ENCODE measurements at places on chromosomes 1 and 21.
A peak's percentile ranks its signal among the peaks of the same experiment; 100 is the strongest.

DNA sequence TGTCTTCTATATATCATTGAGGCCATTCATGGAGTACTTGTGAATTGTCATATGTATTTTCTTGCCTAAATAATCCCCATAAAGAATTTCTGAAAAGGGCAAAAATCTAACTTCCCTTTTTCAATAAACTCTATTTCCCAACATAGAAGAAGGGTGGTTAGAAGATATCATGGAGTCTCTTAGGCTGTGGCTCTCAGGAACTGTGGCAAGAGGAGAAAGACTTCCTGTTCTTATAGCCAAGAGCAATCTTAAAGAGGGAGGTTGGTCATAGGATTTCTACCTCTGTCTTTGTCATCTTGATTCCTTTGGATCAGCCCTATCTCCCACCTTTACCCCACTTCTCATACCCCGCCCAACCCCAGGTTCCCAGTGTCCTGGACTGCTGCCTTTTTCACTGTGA lies 175.8 kb downstream of the TYW3 start:
- DNase-seq, result no peak

DNA sequence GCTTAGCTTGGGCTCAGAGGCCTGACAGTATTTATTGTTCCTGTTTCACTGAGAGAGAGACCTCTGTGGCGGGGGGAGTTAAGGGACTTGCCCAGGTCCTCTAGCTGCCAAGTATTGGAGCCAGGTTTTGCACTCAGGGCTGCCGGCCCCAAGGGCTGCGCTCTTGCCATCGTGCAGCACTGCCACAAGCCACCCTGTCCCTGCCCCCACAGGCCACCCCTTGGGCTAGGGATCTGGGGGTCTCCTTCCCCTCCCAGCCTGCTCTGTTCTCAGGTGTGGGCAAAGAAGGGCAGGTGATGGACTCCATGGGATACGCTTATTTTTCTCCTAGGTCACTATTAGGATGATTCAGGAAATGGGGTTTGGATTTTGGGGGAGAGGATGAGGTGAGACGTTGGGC lies 8.7 kb downstream of the KIAA1614 start:
- DNase-seq, result no peak

DNA sequence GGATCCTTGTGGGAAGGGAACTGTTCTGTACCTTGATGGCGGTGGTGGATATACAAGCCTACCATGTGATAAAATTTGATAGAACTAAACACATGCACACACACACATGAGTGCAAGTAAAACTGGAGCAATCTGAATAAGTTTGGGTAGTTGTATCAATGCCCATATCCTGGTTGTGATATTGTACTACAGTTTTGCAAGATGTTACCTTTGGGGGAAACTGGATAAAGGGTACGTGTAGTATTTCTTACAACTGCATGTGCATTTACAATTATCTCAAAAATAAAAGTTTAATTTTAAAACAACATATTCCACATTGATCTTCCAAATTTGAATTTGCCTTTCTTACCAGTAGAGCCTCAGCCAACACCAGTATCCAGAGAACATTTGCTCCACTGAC lies 99.6 kb downstream of the DTL start:
- no peak for DNase-seq

- no peak for DNase-seq
Observed at GRCh38 chr1:237293804-237294203, 251.8 kb downstream of the RYR2 start.

DNA sequence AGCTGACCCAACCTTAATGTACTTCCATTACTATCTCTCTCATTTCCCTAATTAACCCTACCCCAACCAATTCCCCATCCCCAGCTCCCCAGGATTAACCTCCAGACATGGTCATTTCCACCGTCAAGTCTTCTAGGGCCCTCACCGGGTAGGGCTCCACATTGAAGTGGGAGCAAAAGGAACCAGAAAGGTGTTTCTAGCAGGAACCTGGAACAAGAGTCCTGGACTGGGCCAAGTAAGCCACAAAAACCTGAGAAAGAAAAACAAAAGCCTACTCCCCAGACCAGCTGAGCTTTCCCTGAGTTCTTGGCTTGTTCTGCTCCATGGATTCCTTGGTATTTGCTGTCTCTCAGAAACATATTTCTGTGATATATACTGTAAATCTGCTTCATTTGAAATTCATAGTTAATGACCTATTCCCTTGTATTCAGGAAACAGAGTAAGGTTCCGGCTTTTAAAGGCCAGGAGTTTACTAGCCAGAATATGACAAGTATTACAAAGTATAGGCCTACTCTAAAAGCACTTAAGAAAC lies 58.4 kb downstream of the SYF2 start:
- DNase-seq, result no peak

- no peak for DNase-seq
Observed at GRCh38 chr1:170395149-170395548, 136.8 kb upstream of the GORAB start.

DNA sequence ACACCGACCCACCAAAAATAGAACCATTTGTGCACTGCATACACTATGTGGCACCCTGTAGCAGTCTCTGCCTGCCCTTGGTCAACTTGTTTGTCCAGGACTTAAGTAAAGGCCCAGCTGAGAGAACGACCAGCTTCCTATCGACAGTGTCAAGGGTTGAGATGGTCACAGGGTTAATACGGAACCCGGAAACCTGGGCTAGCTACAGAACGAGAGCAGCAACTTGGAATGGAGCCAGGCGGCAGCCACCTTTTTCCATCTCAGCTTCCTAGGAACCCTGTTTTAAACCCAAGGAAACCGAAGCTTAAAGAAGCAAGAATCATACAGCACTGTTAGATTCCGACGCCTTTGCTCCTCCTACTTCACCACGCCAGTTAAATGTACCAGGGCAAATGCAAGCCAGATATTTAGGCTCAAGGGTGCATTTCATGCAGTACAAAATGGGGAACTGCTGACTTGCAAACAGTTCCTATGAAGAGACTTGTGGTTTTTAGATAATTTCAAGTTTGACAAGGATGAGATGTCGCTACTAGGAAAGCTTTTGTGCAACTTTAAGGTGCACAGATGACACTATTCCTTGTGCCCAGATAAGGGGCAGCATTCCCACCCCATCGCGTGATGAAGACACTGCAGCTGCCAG lies 35.5 kb downstream of the SLC66A1 start:
- DNase-seq, result no peak

DNA sequence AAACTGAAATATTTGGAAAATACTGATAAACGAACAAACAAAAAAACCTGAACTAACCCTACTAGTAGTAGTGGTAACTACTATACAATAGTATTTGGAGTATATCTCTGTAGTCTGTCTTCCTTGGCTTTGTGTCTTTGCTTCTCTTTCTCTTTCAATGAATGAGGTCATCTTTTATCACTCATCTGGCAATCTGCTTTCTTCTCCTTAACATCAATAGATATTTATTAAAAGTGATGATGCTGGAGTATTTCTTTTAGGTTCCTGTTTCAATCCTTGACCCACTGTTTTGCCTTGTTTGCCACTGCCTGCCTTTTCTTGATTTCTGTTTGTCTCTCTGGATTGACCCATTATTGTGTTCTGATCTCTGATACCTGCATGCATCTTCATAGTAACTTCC lies 71.5 kb downstream of the ROR1 start:
- DNase-seq, result no peak

DNA sequence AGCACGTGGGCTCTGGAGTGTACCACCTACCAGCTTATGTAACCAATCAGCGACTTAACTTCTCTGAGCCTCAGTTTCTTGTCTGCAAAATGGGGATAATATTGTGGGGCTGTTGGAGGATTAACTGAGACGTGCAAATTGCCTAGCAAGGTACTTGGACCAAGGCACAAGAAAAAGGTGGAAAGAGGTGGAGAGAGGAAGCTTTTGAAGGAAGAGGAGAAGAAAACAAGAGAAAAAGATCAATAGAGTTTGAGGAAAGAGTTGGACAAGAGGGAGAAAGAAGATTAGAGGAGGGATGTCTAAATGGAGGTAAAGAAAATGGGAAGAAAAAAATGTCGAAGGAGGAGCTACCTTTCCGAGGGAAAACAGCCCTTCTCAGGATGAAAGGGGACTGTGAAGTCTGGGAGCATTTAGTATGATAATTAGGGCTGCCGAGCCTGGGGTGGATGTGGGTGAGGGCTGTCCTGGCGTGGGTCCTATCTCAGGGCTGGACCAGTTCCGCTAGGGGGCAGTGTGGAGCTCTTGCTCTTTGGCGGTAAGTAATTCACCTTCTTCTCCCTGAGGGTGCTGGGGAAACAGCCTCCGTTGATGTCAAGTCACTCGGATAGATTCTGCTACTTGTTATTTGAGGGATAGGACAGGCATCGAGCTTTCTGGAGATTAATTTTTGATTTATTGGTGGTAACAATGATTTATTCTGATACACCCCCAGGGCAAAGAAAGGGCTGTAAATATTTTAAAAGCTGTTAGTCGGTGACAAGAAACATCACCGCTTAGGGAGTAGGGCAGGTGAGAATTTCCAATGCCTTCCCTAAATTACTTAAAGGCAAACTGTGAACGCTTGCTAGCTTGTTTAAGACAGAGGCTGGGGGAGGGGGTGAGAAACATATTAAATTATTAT lies 79.0 kb upstream of the NFASC start:
- peak; percentile 76 for DNase-seq

GRCh38 chr1:145994391-145995120 lies 1.8 kb downstream of the TXNIP start:
- DNase-seq, result no peak

DNA sequence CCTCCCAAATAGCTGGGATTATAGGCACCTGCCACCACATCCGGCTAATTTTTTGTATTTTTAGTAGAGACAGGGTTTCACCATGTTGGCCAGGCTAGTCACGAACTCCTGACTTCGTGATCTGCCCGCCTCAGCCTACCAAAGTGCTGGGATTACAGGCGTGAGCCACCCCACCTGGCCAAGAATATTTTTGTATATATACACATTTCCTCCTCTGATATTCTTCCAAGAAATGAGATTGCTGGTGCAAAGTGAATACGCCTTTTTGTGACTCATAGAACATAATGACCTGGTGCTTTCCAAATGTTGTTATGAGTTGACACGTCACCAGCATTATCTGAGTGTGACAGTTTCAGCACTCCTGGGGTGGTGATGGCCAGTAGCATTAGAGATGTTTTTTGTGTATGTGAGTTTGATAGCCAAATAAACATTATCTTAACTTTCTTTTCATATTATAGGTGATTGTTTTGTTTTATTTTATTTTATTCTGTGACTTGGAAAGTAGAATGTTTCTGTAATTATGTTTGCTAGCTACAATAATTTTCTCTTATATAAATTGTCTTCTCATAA lies 54.9 kb downstream of the KCNK1 start:
- DNase-seq, result no peak

- no peak for DNase-seq
Observed at GRCh38 chr1:173039626-173040025, 11.1 kb downstream of the TNFSF18 start.

DNA sequence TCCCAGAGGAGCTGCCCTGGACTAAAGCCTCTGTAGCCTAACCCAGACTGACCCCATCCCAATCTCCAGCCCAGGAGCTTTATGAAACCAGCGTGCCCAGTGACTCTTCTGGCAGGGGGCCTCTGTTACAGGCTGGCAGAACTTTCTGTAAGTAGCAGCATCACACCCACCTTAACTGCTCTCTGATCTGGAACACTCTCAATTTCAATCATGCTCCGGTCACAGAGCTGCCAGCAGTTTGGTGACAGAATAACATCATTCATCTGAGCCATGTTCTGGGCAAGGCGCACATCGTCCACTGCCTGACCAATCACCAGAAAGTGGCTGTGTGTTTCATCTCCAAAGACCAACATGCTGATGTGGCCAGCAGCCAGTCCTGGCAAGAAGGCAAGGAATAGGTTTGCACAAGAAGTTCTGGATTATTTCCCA lies 14.7 kb downstream of the ADCY10 start:
- no peak for DNase-seq

DNA sequence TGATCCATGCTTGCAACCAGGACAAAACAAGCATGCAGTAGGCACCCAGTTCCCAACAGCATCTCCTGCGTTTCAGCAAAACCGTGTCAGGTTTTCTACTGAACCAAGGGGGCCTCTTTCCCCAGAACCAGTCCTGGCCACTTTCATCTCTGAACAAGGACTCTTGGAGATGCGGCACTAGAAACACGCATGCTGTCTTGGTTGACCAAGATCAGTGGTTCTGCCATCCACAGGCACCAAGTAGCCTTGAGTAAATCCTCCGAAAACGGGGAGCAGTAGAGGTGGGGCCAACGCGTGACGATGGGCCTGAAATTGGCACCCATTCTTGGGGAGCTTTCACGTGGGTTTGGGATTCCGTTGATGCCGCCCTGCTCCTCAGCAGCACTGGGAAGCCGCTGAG lies 62.5 kb upstream of the AJAP1 start:
- DNase-seq, result no peak

GRCh38 chr1:152870831-152871730 lies 7.0 kb upstream of the SMCP start:
- no peak for DNase-seq

- DNase-seq, result no peak
Observed at GRCh38 chr1:4307468-4307845, 347.0 kb upstream of the AJAP1 start.

DNA sequence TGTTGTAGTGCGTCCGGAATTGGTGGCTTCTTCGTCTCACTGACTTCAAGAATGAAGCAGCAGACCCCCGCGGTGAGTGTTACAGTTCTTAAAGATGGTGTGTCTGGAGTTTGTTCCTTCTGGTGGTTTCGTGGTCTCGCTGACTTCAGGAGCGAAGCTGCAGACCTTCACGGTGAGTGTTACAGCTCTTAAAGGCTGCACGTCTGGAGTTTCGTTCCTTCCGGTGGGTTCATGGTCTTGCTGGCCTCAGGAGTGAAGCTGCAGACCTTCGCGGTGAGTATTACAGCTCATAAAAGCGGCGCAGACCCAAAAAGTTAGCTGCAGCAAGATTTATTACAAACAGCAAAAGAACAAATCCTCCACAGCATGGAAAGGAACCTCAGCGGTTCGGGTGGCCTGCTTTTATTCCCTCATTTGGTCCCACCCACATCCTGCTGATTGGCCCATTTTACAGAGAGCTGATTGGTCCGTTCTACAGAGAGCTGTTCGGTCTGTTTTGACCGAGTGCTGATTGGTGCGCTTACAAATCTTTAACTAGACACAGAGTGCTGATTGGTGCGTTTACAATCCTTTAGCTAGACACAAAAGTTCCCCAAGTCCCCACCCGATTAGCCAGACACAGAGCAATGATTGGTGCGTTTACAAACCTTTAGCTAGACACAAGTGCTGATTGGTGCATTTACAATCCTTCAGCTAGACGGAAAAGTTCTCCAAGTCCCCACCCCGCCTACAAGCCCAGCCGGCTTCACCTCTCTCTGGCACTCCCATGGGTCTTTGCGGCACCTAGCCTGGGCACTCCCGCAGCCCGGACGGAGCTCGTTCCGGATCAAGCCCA lies 49.6 kb upstream of the KRTAP19-8 start:
- no peak for DNase-seq

DNA sequence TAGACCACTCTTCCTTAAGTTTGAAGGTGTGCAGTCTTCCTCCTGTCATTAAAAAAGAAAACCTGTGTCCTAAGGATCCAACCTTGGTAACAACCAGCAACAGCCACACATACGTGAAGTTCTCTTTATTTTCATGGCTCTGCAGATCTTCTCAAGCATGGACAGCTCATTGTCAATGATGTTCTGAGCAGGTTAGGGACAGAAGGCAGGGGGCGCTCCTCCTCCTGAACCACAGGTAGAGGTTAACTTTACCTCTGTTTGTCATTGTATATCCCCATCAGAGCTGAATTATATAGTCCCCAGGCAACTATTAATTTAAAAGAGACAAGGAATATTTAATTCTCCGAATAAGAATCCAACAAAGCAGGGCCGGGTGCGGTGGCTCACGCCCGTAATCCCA lies 52.5 kb upstream of the CR2 start:
- DNase-seq, result no peak
